ENCODE measurements at places on chromosomes 12 and 14.

DNA sequence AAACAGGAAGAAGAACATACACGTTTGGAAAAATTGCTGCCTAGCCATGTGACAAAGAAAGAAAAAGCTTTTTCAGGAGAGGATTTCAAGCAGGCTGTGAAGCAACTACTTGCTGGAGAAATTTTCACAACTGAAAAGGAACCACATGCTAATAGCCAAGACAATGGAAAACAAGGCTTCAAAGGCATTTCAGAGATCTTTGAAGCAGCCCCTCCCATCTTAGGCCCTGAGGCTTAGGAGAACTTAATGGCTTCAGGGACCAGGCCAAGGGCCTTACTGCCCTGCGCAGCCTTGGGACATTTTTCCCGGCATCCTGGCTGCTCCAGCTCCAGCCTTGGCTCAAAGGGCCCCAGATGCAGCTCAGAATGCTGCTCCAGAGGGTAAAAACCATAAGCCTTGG lies 255.9 kb upstream of the ARID2 start:
- no peak for DNase-seq

DNA sequence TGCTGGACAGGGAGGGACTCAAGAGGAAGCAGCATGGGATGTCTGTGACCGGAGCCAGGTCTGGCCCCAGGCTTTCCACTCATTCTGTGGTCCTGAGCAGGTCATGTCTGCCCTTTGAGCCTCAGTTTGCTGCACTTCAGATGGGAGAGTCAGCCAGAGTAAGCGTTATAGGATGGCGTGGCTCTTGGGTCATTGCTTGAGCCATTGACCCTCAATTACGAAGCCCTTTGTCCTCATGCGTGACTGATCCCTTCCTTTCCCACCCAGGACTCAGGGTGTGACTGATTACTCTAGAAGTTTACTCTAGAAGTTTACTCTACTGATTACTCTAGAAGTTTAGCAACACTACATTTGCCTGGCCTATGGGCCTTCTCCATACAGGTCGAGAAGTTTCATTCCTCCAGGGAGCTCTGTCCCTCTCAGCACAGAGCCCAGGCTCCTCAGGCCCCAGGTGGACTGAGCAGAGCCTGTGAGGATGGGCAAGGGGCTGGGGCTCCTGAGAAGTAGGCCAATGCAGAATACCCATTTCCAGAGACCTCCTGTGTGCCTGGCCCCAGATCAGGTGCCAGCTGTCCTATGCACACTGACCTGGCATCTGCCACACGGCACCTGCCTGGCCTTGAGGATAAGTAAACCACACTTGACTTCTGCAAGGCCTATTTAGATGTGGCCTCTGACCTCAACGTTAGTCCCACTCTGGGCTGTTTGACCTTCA lies 7.6 kb upstream of the IFI27 start:
- DNase-seq: no peak

DNA sequence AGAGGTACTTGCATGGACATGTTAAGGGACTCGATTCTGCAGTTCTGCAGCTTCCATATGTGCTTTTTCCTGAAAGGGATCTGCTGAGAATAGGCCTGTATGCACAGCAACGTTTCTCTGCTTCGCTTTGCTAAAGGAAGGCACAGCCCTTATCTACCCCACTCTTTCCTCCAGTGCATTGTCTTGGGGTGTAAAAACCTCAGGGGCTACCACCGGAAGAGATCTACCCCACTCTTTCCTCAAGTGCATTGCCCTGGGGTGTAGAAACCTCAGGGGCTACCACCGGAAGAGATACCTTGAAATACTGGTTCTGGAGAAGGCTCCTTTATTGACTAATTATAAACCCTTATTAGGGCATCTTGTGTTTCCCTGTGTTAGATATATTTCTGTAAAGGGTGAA lies 52.9 kb downstream of the SEL1L start:
- no peak for DNase-seq

GRCh38 chr14:34350903-34351302 lies 111.1 kb downstream of the SPTSSA start:
- DNase-seq: no peak

- DNase-seq: peak; percentile 14
Measured at GRCh38 chr14:81655423-81656314, 122.0 kb upstream of the SEL1L start.

GRCh38 chr14:88914956-88915355 lies 90.5 kb downstream of the TTC8 start:
- DNase-seq: no peak

GRCh38 chr14:33836203-33836899 lies 114.5 kb downstream of the EGLN3 start:
- no peak for DNase-seq

Measured in kidney tubule cell (primary cell).